ENCODE measurements at places on chromosomes 7 and 10.

DNA sequence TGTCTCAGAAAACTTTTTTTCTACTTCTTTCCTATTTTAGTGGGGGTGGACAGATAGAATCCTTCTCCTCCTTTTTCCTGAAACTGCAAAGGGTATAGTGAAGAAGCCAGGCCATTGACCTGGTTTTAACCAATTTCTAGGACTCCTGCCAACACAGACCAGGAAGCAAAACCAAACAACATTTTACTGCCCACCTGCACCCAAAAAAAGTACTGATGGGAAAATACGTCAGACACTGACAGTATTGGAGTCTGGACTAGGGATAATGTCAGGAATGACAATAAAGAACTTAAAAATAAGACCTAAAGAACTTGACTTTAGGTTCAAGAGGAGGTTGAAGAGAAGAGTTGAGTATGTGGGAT, 5.0 kb upstream of the STEAP4 start:
- DNase-seq, result no peak

DNA sequence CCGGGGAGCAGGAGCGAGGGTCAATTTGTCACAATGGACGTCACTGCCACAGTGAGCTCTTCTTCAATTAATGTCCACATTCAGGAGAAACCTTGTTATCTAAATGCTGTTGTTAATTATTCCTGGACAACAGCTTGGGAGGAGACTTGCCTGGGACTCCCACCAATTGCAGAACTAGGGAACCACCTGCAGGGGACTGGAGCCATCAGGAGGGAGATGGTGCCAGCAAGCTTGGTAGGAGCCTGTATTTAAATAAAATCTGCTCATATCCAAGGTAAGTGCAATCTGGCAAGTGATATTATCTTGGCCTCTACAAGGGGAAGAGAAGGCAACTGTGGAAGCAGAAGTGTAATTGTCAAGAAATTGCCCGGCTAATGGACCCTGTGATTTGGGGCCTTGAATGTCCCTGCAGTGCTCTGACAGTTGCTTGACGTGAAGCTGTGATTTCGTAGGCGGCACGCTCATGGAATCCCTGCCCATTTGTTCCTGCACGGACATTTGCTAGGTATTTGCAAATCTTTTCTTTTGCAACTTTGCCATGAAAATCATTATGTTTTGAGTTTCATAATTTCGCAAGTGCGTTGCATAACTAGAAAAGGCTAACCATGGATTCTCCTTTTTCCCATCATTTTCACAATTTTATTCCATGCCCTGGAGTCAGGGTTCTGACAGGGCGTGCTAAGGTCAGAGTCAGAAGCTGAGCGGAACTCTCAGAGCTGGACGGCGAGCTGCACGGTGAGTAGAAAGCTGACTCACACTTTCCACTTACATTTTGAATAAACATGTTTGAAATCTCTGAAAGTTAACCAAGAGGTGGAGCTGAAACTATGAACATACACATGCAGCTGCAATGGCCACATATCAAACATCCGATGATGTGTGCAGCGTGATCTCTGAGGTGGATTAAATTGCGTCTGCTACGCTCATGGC, 84.9 kb upstream of the TCERG1L start:
- DNase-seq, result no peak

GRCh38 chr7:140005754-140006503, 56.8 kb downstream of the PARP12 start:
- no peak for DNase-seq

- no peak for DNase-seq
These were observed 41.0 kb downstream of the WAPL start for GRCh38 chr10:86480571-86480970.

GRCh38 chr10:20944789-20945502, 47.8 kb upstream of the NEBL start:
- no peak for DNase-seq

DNA sequence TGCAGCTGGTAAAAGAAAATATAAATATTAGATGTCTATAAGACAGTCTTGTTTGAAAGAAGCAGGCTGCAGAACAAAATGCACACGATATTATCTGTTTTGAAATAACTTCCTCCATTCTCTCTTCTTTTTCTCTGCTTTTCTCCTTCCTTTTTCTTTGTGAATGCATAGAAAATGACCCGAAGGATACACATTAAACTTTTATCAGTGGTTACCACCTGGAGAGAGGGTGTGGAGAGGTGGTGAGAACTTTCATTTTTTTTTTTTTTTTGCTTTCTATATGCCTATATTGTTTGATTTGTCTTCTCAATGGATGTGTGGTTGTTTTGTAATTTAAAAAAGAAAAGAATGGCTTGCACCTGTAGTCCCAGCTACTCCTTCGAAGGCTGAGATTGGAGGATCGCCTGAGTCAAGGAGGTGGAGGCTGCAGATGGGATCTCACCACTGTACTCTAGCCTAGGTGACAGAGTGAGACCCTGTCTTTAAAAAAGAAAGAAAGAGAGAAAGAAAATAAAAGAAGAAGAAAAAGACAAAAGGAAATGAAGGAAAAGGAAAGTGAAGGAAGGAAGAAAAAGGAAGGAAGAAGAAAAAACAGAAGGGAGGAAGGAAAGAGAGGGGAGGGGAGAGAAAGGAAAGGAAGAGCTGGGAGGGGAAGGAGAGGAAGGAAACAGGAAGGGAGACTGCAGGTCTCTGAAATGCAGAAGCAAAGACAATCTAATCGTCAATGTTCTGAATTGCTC, 64.4 kb downstream of the SAMD9 start:
- no peak for DNase-seq

DNA sequence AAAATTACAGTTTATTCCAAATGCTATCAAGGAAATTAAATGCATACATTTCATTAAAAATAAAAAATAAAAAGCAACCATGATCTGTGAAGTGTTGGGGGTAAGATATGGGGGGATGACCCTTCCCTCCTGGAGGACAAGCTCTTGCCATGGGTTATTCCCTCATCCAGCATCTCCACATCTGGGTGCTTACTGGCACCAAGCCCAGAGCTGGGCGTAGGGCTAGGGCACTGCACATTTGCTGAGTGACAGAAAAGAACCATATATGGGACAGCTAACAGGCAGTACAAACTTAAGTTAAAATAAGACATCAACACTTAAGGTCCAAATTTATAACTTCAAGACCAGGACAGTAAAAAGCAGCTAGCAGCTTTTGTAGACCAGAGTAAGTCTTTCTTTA, 10.2 kb downstream of the CCDC6 start:
- no peak for DNase-seq

DNA sequence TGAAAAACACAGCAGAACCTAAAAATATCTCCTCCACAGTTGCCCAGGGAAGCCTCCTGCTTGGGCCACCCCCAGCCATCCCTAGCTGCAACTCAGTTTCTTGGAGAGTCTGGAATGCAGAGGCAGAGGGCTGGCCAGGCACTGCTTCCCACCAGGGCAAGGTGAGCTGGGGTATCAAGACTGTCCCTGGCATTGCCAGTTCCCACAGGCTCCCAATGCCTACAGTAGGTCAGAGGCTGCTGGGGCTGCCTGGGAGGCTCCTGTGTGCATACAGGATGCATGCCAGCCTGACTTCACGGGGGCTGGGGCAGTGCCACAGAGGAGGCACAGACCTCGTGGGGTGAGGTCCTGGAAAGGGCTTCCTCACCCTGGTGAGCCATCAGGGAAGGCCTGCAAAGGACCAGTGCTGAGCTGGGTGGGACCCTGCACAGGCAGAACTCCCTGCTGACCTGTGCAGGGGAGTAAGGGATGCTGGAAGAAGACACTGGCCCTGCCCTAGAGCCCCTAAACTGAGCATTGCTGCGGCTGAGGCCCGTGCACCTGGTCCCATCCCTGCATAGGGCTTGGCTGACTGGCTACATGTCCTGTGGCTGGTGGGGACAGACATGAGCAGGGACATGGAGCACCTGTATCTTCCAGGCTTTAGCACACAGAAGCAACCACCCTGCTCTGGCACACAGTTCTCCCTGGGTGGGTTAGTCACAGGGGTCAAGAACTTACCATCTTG, 121.9 kb upstream of the RET start:
- no peak for DNase-seq

GRCh38 chr10:98030093-98030821, at the start of gene CRTAC1:
TSS of gene CRTAC1 (minus strand) at chr10:98030621. CDS start at chr10:98030472, 149 bp downstream.
- DNase-seq, result no peak

DNA sequence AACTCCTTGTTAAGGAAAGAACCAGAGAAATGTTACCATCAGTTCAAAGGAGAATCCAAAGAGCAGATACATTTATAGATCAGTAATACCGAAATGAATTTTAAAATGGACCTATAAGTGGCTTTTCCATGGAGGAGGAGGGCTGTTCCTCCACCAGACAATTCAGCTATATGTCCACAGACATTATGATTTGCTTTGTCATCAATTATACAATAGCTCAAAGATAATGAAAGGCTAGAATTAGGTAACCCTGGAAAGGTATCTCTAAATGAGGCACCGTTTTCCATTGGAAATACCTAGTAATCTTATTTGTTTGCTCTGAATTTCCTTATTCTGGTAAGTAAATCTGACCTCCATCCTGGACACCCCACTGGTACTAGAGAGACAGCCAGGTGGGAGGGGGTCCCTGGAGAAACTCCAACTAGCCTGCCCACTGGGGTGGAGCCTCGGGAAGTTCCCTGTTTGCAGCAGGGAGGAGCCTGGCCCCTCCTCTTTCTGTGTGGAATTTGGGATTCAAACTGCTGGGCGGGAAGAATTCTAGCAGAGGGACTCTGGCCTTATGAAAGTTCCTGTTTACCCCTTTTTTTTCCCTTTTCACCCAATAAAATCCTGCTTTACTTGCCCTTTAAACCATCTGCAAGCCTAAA, 218.0 kb downstream of the PHF14 start:
- DNase-seq, result no peak

- no peak for DNase-seq
These were observed 246.1 kb downstream of the TNS3 start for GRCh38 chr7:47335557-47336471.

DNA sequence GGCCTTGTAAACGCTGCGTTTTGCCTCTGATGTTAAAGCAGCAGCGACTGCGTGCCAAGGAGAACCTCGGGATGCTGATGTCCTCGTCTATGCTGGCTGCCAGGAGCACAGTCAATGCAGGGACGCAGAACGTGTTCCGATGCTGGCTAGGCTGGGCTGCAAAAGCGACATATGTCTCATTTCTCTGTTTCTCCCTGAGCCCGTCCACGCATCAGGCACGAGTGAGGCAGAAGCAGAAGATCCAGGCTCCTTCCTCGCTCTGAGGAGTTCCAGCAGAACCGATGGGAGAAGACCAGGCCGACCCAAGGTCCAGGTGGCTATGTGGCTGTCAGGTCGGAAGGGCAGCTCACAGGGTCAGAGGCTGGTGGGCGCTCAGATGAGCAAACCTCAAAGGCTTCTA, 3.7 kb upstream of the FOXL3 start:
- DNase-seq, result no peak

DNA sequence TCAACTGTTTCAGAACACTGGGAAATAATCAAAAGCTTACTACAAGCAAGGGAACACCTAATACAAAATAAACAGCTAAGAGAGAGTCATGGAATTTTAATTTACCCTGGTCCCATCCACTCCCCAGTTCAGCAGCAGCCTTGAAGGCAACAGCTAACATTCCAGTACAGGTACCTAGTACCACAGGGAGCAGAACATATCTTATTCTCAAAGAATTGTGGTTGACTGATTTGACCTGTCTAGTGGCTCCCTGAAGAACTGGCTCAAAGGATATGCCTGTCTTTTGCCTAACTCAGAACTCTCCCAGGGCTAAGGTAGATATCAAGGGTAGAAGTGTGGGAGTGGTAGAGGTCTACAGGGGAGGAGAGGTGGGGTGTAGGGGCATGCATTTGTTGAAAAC, 32.3 kb downstream of the SMURF1 start:
- no peak for DNase-seq

DNA sequence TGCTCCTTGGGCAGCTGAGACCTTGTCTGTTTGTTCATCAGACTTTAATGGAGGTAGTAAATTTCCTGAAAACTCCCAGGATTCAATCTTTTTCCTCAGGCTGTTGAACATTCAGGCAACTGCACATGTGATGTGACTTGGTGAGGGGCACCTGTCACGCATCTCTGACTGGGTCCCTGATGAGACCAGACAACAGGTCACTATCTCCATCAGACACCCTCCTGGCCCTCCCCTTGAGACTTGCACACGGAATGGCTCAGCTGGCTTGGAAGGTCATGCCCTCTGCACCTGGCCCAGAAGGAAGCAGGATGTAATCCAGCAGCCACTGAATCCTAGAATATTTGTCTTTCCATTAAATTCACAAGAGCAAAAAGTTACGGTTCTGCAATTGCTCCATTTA, 15.9 kb downstream of the AQP1 start:
- no peak for DNase-seq
